ELF-1 (cell line): ENCODE measurements at places on chromosomes 3 and 15.

GRCh38 chr15:68511073-68511991, 67.5 kb upstream of the CORO2B start:
- no peak for DNase-seq

DNA sequence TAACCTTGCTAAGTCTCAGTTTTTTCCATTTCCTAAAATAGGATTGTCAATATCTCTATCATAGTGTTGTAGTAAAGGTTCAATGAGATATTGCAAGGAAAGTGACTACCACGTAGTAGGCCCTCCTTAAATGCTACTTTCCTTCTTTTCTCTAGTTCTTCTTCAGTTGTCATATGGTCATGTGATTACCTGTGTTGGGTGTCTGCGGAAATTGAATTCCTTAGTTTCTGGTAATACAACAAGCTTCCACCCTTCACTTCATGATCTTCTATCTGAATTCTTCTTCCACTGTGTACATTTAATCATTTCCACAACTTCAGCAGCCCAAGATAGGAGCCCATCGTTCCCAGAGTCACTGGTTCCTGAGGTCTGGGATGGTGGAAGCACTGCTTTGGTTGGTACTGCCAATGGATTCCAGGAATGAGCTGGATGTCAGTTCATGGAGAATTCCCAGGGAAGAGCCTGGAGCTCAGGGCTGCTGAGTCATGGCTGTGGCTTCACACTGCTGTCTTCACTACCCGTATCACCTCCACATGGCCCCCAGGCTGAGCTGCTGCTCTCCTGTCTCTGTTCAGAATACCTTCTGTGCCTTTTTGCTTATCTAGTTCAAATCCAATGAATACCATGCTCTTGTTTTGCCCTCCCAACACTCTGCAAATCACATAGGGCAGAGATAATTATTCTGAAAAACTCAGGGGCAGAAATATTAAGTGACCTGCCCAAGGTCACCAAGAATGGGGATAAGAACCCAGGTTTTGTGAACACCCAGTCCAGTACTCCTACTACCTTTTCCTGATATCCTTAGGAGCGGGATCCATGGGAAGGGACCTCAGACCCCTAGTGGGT, 98.6 kb downstream of the RPL39L start:
- DNase-seq: peak; percentile 64

- DNase-seq: peak; percentile 29
Observed at GRCh38 chr3:58492494-58492905, 604 bp downstream of the KCTD6 start.

- DNase-seq: no peak
Observed at GRCh38 chr3:1404270-1404962, 311.6 kb downstream of the CNTN6 start.

DNA sequence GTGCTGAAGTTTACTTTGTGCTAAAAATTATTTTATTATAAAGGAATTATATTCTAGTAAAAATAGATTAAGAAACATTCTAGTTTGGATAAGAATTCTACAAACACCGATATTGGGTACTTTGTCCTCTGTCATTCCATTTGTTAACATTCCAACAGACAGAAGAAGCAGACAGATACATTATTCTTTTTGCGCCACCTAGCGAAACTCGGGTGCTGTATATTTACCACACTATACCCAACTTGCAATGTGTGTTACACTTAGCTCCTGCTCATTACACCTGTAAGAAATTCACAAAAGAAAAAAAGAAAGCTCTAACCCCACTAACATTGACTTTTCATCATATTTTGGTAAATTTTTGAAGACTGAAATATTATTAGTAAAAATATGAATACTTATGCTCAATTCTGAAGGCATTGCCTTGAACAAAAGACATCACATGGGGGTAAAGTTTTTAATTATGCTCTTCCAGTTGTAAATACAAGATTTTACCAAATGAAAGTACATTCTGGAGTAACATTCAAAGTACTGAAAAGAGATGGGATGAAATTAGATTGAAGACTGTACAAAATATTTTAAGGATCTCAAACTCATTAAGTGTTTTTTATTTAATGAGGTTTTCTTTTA, 136.5 kb upstream of the MLF1 start:
- DNase-seq: peak; percentile 47
